ENCODE measurements at places on chromosomes 12 and 14.
A peak's percentile ranks its signal among the peaks of the same experiment; 100 is the strongest.

DNA sequence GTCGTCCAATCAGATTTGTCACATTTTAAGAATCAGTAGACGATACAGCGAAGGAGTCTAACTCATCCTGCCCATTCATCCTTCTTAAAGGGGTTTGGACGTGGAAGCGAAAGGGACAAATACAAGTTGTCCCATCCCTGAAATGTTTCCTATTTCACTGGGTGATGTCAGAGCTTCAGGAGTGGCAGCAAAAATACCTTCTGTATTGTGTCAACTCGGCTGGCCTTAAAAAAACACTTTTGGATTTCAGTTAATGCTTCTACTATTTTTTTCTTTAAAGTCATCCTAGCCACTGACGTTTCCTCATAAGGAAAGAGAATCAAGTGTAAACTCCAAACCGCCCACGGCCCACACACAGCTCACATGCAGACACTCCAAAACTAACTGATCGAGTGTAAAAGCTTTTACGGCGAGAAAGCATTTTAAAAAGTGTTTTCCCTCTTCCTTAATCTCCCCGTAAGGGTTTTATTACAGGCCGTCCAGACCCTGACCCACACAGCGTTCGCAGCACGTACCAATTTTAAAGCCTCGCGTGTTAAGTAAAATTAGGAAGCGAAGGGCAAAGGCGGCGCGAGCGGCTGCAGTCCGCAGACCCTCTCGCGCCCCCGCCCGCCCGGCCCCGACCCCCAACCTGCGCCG, 593 bp downstream of the CFL2 start:
- DNase-seq: no peak
- H3K4me1 ChIP-seq: peaks cover 17% of the 10 kb centered on the region
- H3K27ac ChIP-seq: peak overlapping the region; percentile 88
- peak overlapping the region; percentile 92 for H3K4me3 ChIP-seq
- H3K27me3 ChIP-seq: peaks cover 5% of the 10 kb centered on the region

- no peak overlapping the region for H3K27ac ChIP-seq
- no peaks in the 10 kb centered on the region for H3K36me3 ChIP-seq
- no peaks in the 10 kb centered on the region for H3K4me1 ChIP-seq
- no peak overlapping the region for H3K4me3 ChIP-seq
- DNase-seq: no peak
Observed at GRCh38 chr12:73867147-73867546, 670.5 kb upstream of the ATXN7L3B start.

- no peak overlapping the region for H3K4me3 ChIP-seq
- H3K27me3 ChIP-seq: peaks cover 45% of the 10 kb centered on the region
- no peak overlapping the region for H3K27ac ChIP-seq
- H3K36me3 ChIP-seq: no peaks in the 10 kb centered on the region
- peak; percentile 25 for DNase-seq
Observed at GRCh38 chr14:72605096-72605920, 288.6 kb downstream of the DPF3 start.

- no peak for DNase-seq
- no peaks in the 10 kb centered on the region for H3K27me3 ChIP-seq
- peaks cover 39% of the 10 kb centered on the region for H3K36me3 ChIP-seq
- H3K27ac ChIP-seq: no peak overlapping the region
- no peak overlapping the region for H3K4me3 ChIP-seq
Observed at GRCh38 chr14:54857830-54858269, 44.8 kb downstream of the GCH1 start.

DNA sequence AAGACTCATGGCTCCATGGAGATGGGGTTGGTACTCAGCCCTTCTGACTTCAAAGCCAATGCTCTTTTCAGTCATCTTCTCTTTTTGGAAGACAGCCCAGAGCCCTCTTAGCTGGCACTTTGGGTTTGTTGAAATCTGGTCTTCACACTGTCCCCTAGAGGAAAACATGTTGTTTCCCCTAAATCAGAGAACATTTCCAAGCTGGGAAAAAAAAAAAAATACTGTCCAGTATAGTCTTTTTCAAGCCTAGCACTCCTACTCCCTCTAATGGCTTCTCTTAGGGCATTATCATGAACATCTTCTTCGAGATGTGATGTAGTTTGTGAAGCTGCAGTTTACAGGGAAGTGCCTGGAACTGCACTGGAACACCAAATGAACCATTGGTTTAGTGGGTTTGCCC, 3.0 kb upstream of the ZC3H14 start:
- peaks cover 5% of the 10 kb centered on the region for H3K36me3 ChIP-seq
- peaks cover 48% of the 10 kb centered on the region for H3K4me1 ChIP-seq
- H3K27me3 ChIP-seq: peaks cover 42% of the 10 kb centered on the region
- H3K4me3 ChIP-seq: no peak overlapping the region

DNA sequence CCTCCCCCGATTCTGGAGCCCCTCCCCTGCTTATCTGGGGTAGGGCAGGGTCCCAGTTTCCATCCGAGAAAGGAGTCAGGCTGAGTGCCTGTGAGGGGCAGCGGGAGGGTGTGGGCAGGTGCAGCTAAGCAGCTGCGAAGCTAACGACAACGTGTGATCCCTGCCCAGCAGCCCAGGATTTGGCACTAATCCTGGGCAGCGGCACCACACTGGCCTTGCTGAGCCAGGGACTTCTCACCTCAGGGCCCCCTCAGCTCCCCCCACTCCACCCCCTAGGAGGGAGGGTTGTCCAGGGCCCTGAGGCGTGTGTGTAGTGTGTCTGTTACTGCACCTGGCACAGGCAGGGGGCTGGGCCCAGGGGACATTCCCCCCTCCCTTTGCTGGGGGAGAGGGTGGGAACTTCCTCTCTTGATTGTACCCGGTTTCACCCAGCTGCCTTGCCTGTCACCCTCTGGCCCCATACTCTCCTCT, 1.8 kb downstream of the SMIM41 start:
- no peaks in the 10 kb centered on the region for H3K27me3 ChIP-seq
- peaks cover 7% of the 10 kb centered on the region for H3K36me3 ChIP-seq
- no peak overlapping the region for H3K4me3 ChIP-seq
- no peak for DNase-seq
- H3K4me1 ChIP-seq: peaks cover 4% of the 10 kb centered on the region
- H3K27ac ChIP-seq: no peak overlapping the region

- peaks cover 16% of the 10 kb centered on the region for H3K4me1 ChIP-seq
- DNase-seq: no peak
- peak overlapping the region; percentile 34 for H3K4me3 ChIP-seq
- H3K27me3 ChIP-seq: no peaks in the 10 kb centered on the region
- H3K27ac ChIP-seq: no peak overlapping the region
Observed at GRCh38 chr12:45243963-45244362, 28.1 kb downstream of the ANO6 start.

Data from activated CD8-positive, alpha-beta memory T cell treated with anti-CD3 and anti-CD28 coated beads, Interleukin-2, amount 10 ng/mL, durations not matched to agents 7 days and 5 days (primary cell).